Activated effector memory CD4-positive, alpha-beta T cell treated with Interleukin-2 at 50 U/mL for 16 hours (primary cell): ENCODE measurements at places on chromosomes 3 and 15.

DNA sequence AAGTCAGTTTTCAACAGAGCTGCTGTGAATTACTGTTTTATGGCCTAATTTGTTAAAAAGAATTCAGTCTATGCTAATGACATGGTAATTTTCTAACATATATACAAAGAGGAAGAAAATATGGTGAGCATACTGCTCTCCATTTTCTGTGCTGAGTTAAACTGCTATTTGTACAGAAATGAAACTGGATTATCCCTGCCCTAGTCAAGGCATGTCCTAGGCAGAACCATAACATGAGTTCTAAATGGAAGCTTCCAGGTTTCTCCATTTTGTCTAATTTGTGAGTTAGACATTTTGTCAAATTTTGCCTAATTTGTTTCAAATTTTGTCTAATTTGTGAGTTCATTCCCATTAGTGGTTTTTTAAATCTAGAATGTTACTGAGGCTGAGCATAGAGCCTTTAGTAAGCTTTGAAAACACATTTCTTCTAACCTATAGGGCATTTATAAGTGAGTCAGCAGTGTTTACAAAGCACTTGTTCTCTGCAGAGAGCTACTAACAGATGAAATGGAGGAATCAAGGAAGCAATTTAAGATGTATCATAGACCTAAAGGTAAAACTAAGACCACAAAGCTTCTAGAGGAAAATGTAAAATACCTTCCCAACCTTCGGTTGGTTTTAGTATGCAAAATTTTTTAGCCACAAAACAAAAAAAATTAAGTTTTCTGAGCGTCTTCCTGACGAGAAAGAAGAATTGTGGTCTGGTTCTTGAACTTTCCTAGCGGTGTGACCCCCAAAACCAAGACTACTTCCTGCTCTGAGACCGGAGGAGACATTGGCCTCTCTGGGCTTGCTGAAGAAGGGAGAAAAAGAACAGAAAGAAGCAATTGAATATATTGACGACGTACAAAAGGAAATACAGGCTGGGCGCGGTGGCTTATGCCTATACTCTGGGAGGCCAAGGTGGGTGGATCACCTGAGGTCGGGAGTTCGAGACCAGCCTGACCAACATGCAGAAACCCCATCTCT lies 9.8 kb downstream of the P2RY14 start:
- no peak for DNase-seq

- DNase-seq, result no peak
Observed at GRCh38 chr15:61449186-61449702, 220.1 kb upstream of the RORA start.

DNA sequence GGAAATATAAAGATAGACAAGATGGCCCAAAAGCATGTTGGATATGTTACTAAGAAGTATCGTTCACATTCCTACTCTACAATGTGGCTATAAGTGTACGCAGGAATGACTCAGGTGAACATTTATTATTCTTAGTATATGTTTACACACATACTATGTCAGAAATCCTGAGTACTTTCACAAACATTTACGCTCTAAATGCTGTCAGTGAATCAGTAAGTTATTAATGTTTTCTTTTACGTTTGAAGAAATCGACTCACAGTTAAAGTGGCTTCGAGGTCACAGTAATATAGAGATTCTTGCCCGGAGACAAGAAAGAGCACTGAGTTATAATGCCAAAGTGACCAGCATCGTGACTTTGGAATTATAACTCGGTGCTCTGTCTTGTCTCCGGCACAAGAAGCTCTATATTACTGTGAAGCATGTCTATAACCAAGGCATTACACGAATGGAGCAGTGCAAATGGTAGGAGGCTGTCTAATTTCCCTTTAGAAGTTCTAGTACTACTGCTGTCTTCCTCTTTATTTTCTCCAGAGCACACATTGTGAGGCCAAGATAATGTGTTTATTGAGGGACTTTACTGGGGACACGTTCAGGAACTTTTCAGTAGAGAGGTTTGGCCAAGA lies 61.8 kb upstream of the P3H2 start:
- DNase-seq, result no peak

DNA sequence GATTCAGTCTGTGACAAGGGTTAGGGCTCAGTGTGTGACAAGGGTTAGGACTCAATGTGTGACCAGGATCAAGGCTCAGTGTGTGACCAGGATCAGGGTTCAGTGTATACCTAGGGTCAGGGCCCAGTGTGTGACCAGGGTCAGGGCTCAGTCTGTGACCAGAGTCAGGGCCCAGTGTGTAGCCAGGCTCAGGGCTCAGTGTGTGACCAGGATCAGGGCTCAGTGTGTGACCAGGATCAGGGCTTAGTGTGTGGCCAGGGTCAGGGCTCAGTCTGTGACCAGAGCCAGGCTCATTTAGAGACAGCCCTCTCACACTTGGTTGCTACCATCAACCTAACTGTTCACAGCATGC lies 24.2 kb downstream of the LOXL1 start:
- no peak for DNase-seq

GRCh38 chr3:187767266-187768012 lies 22.2 kb upstream of the BCL6 start:
- DNase-seq, result no peak

DNA sequence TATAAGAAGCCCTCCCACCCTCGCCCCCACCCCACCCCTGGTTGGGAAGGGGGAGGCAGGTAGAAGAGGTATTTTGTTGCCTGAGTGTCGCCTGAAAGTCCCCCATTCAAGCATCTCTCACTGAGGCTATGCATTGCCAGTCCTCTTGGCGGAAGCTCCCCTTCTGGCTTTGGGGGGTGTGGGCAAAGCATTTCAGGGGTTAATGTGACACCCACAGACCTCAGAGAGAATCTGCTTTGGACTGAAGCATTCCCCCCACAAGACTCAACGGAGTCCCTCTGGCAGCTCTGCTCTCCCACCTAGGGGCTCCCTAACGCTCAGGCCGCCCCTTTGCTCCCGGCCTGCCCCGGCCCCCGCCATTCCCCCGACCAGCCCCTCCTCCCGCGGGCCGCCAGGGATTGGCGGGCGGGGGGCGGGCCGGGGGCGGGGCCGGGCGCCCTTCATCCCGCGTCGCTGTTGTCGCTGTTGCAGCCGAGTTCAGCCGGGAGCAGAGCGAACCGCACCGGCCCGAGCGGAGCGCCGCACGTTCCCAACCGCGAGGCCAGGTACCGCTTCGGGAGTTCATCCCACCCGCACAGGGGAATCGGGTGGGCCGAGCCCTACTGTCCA lies at the start of gene SLC38A3:
TSS of gene SLC38A3 (plus strand) at position 468 of the 609 bp plus-strand sequence. CDS start 8,929 bp downstream, outside the sequence.
- DNase-seq, result peak; percentile 3

- no peak for DNase-seq
Observed at GRCh38 chr3:176919836-176920765, 277.2 kb downstream of the TBL1XR1 start.

DNA sequence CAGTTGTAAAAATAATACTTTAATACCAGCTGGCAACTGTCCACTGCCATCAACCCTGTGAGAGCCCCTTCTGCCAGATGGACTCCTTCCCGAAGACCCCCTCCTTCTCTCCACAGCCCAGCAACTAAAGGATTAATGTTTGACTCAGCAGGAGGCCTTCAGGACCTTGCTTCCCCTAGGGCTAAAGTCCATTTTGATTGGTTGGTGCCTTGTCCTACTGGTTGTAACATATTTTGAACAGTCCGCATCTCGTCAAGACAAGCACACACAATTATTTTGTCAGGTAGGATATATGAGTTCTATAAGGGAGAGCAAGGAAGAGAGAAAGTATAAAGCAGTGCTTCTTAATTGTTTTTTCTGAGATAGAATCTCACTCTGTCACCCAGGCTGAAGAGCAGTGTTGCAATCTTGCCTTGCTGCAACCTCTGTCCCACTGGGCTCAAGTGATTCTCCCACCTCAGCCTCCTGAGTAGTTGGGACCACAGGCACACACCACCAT lies 18.6 kb downstream of the ACOX2 start:
- DNase-seq, result no peak

- no peak for DNase-seq
Observed at GRCh38 chr3:49271047-49271446, 6.0 kb downstream of the C3orf62 start.

- DNase-seq, result no peak
Observed at GRCh38 chr15:81531109-81531592, 157.1 kb upstream of the TMC3 start.

DNA sequence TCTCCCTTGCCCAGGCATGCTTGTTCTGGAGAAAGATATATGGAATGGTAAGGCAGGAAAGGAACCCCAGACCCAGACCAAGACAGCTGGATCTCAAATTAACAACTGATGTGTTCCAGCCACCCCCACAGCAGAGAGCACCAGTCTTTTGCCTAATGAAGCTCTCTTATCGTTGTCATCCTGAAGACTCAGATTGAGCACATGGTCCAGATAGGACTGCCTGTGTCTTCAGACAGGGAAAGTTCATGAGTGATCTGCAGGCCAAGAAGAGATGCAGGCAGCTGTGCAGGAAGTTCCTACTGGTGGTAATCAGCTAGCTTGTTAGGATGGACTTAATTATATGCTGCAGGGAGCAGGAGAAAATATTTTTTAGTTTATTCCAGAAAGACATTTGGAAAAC lies 53.3 kb downstream of the PPP2R3A start:
- no peak for DNase-seq

DNA sequence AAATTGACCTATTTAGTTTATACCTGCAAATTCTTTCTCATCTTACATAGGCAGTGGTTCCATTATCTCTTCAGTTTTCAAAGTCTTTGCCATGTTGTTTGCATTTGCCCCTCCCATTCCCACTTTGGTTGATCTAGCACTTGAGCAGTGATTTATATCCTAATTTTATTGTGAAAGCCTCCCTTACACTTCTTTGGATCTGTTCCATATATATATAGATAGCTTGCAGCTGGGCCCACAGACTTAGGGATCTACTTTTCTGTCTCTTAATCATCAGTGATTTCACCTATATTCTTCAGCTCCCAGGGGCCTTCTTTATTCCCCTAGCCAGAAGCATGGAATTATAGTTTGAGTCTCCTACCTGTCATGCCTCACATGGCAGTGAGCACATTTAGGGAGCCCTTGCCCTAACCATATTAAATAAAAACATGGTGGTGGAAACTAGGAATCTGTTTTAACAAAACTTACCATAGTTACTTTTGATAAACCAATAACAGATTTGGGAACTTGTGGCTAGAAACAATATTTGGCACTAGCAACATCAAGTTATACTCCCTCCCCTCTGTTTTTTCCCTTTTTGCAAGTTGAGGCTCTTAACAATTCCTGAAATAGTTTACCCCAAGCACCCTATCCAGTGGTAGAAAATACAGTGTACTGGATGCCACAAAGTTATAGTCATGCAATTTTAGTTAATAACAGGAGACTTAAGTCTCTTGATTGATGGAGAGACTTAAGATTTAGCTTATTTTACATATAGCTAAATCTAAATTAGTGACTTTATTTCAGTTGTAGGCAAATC lies 41.7 kb downstream of the ARIH1 start:
- DNase-seq, result no peak

- no peak for DNase-seq
Observed at GRCh38 chr15:66524838-66525237, 19.7 kb downstream of the ZWILCH start.

- DNase-seq, result no peak
Observed at GRCh38 chr3:190581041-190581541, 67.2 kb downstream of the IL1RAP start.

DNA sequence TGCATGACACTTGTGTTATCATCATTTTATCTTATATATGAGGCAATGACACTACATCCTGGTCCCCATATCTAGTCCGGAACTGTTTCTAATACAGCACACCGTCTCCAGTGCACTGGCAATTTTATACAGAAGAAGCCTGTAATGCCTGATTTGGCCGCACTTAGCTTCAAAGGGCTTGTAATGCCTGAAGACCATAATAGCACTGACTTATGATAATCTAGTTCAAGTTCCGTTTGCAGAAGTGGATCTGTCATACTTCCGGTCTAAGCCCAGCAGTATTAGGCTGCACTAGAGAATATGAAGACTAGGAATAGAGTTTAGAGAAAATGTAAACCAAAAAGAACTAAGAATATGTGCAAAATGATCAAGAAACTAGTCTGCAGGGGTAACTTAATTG lies 1.3 kb downstream of the BNIP2 start:
- DNase-seq, result no peak

DNA sequence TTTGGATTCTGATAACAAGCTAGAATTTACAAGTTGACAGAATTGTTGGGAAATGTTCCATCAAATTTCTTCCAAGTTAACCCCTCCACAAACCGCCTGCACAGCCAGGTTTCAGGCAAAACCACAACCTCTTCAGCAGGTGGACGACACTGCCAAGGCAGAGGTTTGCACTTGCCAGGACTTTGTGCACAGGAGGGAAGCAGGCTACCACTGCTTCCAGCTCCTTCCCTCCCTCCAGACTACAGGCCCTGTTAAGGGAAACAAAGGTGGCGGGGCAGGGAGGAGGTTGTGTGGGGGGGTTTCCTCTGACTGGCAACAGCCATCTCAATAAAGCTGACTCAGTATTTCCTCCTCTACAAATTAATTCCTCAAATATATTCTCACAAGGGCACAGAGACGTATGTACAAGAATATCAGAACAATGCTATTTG lies 42.2 kb downstream of the TBC1D2B start:
- DNase-seq, result no peak

- peak; percentile 37 for DNase-seq
Observed at GRCh38 chr3:53254509-53255422, 1.1 kb downstream of the TKT start.

GRCh38 chr3:72754582-72754981 lies 93.7 kb downstream of the SHQ1 start:
- DNase-seq, result no peak

- peak; percentile 41 for DNase-seq
Observed at GRCh38 chr15:40115670-40116093, 7.0 kb upstream of the BMF start.

DNA sequence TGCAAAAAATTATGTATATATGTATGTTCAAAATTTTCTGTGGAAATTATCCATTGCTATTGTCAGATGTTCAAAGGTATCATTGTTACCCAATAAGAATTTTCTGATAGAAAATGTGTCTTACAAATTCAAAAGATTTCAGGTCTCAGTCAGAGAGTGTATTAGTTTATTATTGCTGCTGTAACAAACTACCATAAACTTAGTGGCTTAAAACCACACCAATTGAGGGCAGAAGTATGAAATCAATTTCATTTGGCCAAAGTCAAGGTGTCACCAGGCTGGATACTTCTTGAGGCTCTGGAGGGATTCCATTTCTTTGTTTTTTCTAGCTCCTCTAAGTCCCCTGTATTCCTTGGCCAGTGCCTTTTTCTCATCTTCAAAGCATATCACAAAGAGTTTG lies 914.4 kb upstream of the ROBO1 start:
- DNase-seq, result no peak

- DNase-seq, result no peak
Observed at GRCh38 chr3:168093229-168093628, 2.5 kb downstream of the GOLIM4 start.
